Activated T-cell treated with anti-CD3 and anti-CD28 coated beads, Interleukin-2, amount 50 U/mL, for 24 hours (primary cell): ENCODE measurements at places on chromosomes 16 and 17.

GRCh38 chr16:87855852-87856715, 13.2 kb downstream of the SLC7A5 start:
- H3K4me1 ChIP-seq = peaks cover 82% of the 10 kb centered on the region
- peak overlapping the region; percentile 96 for H3K27ac ChIP-seq
- no peaks in the 10 kb centered on the region for H3K27me3 ChIP-seq
- H3K36me3 ChIP-seq = peaks cover 98% of the 10 kb centered on the region
- DNase-seq = no peak

GRCh38 chr16:58128711-58129096, 477 bp downstream of the CFAP20 start:
- peak overlapping the region; percentile 92 for H3K27ac ChIP-seq
- H3K4me3 ChIP-seq = peak overlapping the region; percentile 87
- H3K4me1 ChIP-seq = peaks cover 46% of the 10 kb centered on the region
- no peak for DNase-seq
- H3K36me3 ChIP-seq = peaks cover 25% of the 10 kb centered on the region
- no peaks in the 10 kb centered on the region for H3K27me3 ChIP-seq

DNA sequence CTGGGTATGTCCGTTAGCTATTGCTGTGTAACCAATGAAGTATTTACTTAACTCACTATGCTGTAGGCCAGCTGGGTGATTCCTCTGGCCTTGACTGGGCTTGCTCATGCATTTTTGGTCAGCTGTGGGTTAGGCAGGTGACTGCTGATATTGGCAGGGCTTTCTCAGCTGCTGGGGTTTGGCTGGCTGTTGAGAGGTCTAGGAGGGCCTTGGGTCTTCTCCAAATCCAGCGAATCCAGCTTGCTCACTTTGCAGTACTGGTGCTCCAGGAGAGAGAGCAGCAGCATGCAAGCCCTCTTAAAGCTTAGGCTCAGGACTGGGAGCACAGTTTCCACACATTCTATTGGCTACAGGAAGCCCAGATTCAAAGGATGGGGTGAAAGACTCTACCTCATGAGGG, 270.1 kb downstream of the PHKB start:
- H3K36me3 ChIP-seq = no peaks in the 10 kb centered on the region
- H3K4me3 ChIP-seq = no peak overlapping the region
- DNase-seq = no peak
- peaks cover 13% of the 10 kb centered on the region for H3K27me3 ChIP-seq
- no peak overlapping the region for H3K27ac ChIP-seq

DNA sequence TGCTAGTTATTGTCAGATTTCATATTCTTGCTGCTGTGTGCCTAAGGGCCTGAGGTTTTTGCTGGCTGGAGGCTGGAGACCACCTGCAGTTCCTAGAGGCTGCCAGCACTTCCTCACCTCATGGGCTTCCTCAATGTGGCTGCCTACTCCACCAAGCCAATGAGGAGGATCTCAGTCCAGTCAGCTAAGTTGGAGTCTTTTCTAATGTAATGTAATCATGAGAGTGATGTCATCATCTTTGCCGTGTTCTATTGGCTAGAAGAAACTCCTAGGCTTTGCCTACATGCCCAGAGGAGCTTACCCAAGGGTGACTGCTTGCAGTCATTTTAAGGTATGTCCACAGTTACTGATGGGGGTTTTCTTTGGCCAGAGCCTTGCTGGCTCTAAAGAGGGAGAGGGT, 53.0 kb downstream of the SOCS3 start:
- H3K27ac ChIP-seq = no peak overlapping the region
- no peak overlapping the region for H3K4me3 ChIP-seq
- H3K27me3 ChIP-seq = no peaks in the 10 kb centered on the region
- no peaks in the 10 kb centered on the region for H3K36me3 ChIP-seq

- DNase-seq = no peak
- H3K4me3 ChIP-seq = no peak overlapping the region
- H3K27me3 ChIP-seq = no peaks in the 10 kb centered on the region
- H3K4me1 ChIP-seq = peaks cover 23% of the 10 kb centered on the region
- no peak overlapping the region for H3K27ac ChIP-seq
Measured at GRCh38 chr17:20066253-20066652, 57.1 kb downstream of the SPECC1 start.

- no peak overlapping the region for H3K4me3 ChIP-seq
- peaks cover 29% of the 10 kb centered on the region for H3K4me1 ChIP-seq
- no peak for DNase-seq
- H3K36me3 ChIP-seq = peaks cover 27% of the 10 kb centered on the region
Measured at GRCh38 chr16:20865420-20866131, 34.6 kb downstream of the DCUN1D3 start.

DNA sequence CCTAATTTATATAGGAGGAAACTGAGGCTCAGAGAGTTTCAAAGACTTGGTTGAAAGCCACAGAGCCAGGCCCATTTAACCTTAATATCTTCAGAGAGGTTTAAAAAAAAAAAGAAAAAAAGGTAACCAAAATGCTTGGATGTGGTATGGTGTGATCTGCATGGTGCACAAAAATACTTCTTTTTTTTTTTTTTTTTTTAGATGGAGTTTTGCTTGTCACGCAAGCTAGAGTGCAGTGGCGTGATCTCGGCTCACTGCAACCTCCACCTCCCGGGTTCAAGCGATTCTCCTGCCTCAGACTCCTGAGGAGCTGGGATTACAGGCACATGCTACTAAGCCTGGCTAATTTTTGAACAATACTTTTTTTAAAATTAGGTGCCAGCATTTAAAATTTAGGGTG, 101.8 kb downstream of the XYLT1 start:
- H3K36me3 ChIP-seq = peaks cover 7% of the 10 kb centered on the region
- no peaks in the 10 kb centered on the region for H3K27me3 ChIP-seq
- peak overlapping the region; percentile 83 for H3K4me3 ChIP-seq

DNA sequence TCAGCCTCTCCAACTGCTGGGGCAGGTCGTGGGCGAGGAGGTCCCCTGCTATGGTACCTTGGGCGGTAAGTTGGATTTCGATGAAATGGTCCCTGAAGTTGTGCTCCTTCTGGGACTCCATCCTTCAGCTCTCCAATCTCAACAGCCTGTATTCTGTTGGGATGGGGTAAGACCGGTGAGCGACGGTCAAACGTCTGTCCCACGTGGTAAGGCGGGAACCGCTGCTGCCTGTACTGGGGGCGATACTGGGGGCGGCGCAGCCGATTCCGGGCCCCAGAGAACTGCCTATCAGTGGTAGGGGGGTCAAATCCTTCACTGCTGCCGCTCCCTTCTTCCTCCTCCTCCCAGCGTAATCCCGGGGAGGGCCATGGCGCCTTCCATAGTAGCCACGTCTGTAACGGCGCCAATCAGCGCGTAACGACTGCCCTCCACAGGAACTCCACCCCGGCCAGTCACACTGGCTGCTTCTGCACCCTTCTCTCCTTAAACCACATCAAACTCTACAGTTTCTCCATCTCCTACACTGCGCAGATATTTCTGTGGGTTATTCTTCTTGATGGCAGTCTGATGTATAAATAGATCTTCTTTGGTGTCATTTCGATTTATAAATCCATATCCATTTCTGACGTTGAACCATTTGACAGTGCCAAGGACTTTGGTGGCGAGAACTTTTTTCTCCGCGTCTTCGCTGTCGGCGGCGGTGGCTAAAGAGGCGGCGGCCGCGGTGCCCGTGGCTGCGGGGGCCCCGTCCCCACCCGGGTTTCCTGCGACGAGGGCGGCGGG, 41.1 kb downstream of the AHSP start:
- H3K27me3 ChIP-seq = peaks cover 69% of the 10 kb centered on the region
- H3K27ac ChIP-seq = no peak overlapping the region
- no peak for DNase-seq
- peak overlapping the region; percentile 59 for H3K4me3 ChIP-seq
- peaks cover 5% of the 10 kb centered on the region for H3K4me1 ChIP-seq

DNA sequence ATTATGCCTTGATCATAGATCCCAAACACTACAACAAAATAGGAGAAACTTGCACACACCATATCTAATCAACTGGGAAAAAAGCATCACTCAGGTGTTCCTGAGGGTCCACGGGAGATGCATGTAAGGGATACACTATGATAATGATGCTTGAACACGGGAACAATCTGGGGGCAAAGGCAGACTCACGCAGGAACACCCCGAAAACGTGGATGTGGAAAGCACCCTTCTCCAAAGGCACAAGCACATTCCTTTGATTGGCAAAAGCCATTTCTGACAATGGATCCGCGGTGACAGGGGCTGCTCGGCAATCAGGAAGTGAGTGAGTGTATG, 1.3 kb downstream of the ZNF652 start:
- no peak for DNase-seq
- H3K27me3 ChIP-seq = no peaks in the 10 kb centered on the region
- peak overlapping the region; percentile 88 for H3K4me3 ChIP-seq
- peaks cover 5% of the 10 kb centered on the region for H3K36me3 ChIP-seq

DNA sequence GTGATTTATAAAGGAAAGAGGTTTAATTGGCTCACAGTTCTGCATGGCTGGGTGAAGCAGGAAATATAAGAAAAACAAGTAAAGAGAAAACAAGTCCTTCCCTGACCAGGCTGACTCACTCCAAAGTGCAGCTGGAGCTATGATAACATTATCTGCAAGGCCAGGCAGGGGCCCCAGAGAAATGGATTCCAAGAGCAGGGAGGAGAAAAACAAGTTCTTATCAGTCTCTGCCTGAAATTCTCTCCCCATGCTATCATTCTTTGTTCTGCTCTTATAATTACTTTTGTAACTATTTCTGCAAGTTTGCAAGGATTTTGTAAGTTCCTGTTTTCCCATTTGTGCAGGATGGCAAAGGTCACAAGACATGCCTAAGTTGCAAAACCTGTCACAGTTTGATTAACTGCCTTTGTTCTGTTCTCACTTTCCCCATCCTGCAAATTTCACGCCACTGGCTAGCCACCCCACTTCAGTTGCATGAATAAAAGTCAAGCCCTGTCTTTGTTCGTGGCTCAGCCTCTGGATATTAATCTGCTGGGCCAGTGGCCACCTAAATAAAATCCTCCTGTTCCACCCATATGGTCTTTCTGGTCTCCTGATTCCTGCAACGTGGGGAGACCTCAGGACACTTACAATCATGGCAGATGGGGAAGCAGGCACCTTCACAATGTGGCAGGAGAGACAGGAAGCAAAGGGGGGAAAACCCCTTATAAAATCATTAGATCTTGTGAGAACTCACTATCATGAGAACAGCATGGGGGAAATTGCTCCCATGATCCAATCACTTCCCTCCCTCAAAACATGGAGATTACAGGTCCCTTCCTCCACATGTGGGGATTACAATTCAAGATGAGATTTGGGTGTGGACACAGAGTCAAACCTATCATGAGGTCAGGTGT, 13.1 kb downstream of the ABCA9 start:
- H3K27me3 ChIP-seq = no peaks in the 10 kb centered on the region
- DNase-seq = no peak
- no peak overlapping the region for H3K27ac ChIP-seq
- no peaks in the 10 kb centered on the region for H3K36me3 ChIP-seq
- peaks cover 22% of the 10 kb centered on the region for H3K4me1 ChIP-seq

DNA sequence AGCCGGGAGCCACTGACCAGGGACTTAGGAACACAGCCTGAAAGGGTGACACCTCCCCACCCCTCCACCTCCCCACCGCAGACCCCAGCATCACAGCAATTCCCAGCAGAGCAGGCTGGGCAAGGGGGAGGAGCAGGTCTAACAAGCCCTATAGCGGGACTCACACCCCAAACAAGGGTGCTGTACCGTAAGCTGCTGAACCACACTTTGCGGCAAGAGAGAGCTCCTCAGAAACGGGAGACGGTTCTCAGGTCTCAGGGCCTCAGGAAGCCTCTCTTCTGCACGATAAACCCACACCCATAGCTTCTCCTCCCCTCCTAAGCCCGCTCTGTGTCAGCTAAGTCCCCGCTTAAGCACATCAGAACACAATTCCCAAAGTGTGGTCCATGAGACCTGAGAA, 11.7 kb upstream of the COTL1 start:
- no peak for DNase-seq
- no peak overlapping the region for H3K27ac ChIP-seq
- no peaks in the 10 kb centered on the region for H3K36me3 ChIP-seq
- H3K27me3 ChIP-seq = peaks cover 3% of the 10 kb centered on the region

DNA sequence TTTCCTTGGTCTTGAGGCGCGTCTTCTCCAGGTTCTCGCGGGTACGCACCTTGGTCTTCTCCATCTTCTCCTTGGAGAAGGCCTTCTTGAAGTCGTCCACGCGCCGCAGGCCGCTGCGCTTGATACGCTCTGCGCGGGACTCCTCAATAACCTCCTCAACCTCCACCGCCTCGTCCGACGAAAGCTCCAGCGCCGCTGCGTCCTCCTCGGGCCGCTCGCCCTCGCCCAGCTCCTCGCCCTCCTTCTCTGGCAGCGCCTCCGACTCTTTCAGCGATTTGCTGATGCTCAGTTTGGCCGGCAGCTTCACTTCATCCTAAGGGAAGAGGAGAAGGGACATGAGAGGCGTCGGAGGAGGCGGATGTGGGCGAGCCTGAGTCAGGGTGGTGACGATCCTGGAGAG, 16.8 kb upstream of the STAT3 start:
- no peak overlapping the region for H3K4me3 ChIP-seq
- no peak overlapping the region for H3K27ac ChIP-seq
- peaks cover 27% of the 10 kb centered on the region for H3K4me1 ChIP-seq
- H3K36me3 ChIP-seq = no peaks in the 10 kb centered on the region
- no peak for DNase-seq

- H3K36me3 ChIP-seq = no peaks in the 10 kb centered on the region
- H3K4me3 ChIP-seq = no peak overlapping the region
- H3K4me1 ChIP-seq = peaks cover 65% of the 10 kb centered on the region
- H3K27ac ChIP-seq = no peak overlapping the region
Measured at GRCh38 chr17:31506517-31506916, 115.0 kb downstream of the RAB11FIP4 start.

DNA sequence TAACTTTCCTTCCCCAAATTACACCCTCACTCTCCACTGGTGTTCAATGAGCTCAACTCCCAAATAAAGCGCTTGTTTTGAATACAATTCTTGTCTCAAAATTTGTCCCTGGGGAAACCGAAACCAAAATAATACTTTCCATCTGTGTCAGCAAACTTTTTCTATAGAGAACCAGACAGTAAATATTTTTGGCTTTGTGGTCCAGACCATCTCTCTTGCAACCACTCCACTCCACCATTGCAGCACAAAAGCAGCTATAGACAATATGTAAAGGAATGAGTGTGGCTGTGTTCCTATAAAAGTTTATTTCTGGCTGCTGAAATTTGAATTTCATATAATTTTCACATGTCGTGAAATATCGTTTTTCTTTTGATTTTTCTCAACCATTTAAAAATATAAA, 84.6 kb upstream of the ERCC4 start:
- no peak for DNase-seq
- H3K4me3 ChIP-seq = no peak overlapping the region
- peaks cover 23% of the 10 kb centered on the region for H3K27me3 ChIP-seq
- H3K27ac ChIP-seq = no peak overlapping the region

- H3K27me3 ChIP-seq = peaks cover 69% of the 10 kb centered on the region
- DNase-seq = peak; percentile 46
- peaks cover 19% of the 10 kb centered on the region for H3K4me1 ChIP-seq
- peak overlapping the region; percentile 66 for H3K4me3 ChIP-seq
Measured at GRCh38 chr17:7445619-7445968, 733 bp downstream of the CHRNB1 start.

- peaks cover 7% of the 10 kb centered on the region for H3K27me3 ChIP-seq
- no peaks in the 10 kb centered on the region for H3K4me1 ChIP-seq
- H3K36me3 ChIP-seq = no peaks in the 10 kb centered on the region
- H3K27ac ChIP-seq = no peak overlapping the region
Measured at GRCh38 chr17:55859301-55859795, 108.5 kb downstream of the PCTP start.
